ENCODE measurements at places on chromosomes 3 and 15.

- no peak for DNase-seq
Measured at GRCh38 chr15:29570948-29571791, 251.1 kb downstream of the TJP1 start.

DNA sequence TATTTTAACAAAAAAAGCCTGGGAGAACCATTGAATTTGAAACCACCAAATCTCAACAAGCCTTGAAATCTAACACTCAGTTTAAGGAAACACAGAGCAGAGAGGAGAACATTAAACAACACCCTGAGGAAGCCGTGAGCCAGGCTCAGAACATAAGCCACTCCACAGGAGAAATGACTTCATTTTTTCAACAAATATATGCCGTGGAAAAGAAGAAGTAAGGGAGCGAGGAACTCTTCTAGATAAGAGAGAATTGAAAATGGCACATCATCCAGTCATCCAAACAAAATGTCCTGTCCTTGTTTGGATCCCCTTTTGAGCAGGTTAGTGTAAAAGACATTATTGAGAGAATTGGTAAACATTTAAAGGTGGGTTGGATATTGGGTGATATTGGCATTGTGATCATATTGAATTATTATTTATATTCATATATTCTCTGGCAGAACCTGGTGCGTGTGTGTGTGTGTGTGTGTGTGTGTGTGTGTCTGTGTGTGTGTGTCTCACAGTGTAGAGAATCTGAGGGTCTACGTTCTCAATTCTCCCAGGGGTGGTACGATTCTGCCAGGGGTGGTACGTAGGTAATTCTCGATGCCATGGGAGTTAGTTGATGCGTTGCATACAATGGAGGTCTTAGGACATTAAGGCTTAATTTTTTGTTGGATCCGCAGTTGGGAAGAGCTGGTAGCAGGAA, 94.4 kb downstream of the ST6GAL1 start:
- no peak for DNase-seq

DNA sequence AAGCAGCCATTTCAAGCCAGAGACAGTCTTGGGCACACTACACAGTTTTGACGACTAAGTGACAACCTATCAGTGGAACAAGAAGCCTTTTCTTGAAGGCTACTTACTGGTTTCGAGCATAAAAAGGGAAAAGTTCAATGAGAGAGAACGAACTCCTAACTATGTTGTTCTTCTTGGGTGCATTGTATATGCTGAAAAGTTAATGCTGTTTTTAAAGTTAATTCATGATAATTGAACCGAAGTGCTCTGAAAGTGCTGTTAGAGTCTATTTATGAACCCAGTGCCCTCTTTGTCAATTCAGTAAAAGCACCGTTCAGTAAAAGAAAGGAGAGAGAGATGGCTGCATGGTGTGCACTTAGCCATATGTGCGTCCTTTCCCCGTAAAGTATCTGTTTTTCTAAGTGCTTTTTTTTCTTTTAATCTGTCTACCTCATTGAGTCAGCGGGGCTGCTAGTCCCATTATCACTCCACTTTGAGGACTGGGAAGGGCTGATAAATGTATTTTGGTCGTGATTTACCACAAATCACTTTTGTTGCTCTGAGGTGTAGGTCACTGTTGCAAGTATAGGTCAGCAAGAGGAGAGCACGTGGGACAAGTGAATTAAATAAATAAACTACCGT, 380.7 kb upstream of the GOLIM4 start:
- DNase-seq = no peak

DNA sequence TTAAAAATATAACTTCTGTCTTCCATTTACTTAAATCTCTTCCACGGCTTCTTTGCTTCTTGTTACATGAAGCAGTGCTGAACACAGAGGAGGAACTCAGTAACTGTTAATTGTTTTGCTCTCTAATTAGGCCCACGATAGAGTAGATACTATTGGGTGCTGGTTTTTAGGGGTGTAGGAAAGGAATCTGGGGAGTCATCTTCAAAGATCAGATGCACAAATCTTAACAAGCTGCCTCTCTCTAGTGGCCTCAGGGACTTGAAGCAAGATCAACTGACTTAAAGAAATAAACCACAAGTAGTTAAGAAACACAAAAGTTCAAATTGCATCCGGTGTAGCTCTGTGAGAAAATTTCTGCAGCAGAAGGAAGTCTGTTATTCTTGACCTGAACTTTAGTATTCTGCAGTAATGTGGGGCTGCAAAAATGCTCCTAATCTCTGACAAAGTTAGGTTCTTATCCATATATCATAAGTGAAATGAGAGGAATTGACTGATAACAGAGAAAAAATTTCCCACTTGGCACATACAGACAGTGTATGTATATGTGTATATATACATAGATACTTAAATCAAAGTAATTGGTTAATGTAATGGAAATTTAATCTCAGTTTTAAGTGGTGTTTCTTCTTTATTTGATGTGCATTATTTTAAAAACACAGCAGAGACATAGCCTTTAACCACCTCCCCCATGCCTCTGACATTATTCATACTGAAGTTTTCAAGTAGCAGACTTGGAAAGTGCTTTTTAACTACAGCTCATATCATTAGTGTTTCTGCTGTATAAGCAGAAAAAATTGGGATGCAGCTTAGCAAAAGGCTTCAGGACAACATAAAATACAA, 51.8 kb downstream of the CHST2 start:
- peak; percentile 40 for DNase-seq

GRCh38 chr15:90201944-90202375, 830 bp downstream of the SEMA4B start:
- DNase-seq = no peak

DNA sequence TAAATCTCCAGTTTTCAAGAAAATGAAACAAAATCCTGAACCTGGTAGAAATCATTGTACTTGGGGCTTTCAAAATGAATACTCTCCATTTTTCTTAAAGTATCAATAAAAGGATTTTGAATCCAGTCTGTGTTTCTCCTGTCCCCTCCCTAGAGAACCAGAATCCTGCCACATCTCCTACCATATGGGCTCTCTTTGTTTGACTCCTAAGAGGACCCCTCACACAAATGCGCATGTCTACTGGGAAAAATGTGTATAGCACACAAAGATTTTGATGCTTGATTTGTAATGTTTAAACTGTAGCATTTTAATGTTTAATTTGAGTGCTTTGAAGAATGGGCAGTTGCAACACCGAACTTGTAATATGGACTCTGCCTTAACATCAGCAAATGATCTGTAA, 25.9 kb downstream of the LRRC3B start:
- DNase-seq = no peak

DNA sequence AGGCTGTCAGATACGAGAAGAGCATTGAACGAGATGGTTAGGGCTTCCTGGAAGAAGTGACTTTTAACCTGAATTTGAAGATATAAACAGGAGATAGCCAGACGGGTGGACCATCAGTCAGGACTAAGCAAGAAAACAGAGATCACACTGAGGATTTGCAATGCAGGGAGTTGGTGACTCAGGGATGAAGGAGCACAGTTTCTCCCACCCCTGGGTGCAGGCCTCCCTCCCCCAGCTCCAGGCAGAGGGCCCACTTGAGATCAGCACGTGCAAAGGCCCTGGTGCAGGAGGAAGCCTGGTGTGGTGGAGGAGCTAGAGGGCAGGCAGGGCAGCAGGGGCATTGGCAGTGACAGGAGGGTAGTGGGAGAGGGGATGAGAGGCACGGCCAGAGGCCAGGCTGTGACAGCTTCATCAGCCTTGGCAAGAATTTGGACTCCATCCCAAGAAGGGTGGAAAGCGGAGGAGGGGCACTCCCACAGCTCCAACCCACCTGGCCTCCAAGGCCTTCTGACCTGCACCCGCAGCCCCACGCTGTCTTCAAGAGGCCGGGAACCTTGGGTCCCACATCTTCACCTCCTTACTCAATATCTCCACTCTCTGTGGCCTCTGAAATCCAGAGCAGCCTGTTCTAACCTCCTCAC, 8.7 kb upstream of the PCSK6 start:
- no peak for DNase-seq

DNA sequence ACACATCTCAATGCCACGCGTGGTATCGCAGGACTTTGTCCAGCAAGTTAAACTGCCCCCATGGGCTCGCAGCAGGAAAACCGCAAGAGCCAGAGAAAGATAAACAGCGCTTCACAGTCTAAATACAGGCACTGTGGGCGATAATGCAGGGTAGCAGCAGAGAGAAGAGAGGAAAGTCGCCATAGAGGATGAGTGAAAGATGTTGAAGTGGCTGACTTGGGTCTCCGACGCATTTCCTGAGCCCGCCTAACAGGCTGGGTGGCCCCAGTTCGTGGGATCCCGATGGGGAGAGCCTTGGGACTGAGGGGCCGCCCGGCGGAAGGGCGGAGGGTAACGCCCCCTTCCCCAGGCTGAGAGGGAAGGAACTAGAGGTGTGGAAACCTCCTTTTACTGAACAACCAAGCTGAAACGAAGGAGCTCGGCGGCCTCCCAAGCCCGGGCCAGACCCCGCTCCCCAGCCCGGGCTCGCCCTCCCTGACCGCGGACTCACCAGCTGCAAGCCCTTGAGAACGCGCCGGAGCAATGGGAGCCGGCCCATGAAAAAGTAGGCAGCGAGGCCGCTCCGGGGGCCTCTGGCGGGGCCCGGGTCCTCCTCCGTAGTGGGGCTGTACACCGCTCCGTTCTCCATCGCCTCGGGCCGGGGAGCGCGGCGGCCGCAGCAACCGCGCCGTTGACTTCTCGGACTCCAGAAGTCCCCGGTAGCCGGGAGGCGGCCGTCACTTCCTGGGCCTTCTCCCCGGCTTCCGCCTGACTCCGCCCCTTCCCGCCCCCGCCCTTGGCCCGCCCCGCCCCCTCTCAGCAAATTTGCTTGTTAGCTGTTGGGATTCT, at the start of gene CMTM6:
Gene CMTM6 (minus strand): TSS at position 735 of the 828 bp plus-strand sequence. CDS start 107 bp downstream, at position 628.
- DNase-seq = peak; percentile 79

GRCh38 chr3:186054792-186055352, 54.0 kb downstream of the ETV5 start:
- no peak for DNase-seq

DNA sequence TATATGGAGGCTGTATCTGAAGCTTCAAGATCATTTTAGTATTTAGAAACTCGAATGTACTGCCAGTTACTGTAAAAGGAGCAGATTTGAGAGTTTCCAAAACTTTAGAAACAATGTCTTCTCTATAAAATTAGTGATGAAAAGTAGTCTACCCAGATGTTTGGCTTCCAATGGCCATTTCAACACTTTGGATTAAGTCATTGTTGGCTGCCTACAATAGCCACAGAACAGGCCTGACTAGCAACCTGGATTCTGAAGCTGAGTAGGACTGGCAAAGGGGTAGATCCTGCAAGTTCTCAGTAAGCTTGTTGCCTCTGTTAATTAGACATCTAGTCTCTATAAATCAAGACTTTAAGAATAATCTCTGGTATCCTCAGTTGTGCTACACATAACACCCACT, 239.0 kb upstream of the KCNMB2 start:
- no peak for DNase-seq

- DNase-seq = no peak
Measured at GRCh38 chr3:178538056-178538455, 1.8 kb downstream of the KCNMB2 start.

Measured in bone marrow (tissue), 2 donors.